ENCODE measurements at places on chromosomes 13 and 19.

- DNase-seq, result no peak
Measured at GRCh38 chr19:13102666-13103580, at the start of gene LYL1. LYL1 (minus strand) TSS chr19:13102858; CDS start chr19:13101171, 1,687 bp downstream.

DNA sequence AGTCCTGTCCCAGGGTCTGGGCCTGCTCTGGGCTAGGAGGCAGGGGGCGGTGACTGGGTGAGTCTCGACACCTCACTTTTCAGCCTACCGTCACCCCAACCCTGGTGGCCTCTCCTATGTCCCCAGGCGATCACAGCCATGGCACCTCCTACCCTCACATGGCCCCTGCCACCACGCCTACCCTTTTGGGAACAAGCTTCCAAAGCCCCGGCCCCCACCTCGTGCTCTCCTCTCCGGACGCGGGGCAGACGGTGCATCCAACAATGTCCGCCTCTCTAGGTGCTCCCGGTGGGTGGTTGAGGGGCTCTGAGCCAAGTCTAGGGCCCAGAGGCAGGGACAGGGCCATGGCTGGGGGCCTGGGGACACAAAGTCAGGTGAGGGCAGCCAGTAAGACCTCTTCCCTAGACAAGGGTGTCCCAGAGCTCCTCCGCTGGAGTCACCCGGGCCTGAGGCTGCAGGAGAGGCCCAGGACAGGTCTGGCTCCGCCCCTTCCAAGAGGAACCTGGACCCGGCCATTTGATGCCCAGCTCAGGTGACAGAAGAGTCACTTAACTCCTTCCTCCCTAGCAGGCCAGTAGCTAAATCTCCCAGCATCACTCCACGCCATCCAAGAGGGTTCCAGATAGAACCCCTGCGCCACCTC is at the start of gene SYNE4:
SYNE4 (minus strand) TSS at position 478 of the 643 bp plus-strand sequence; CDS start at position 346, 132 bp downstream.
- DNase-seq, result no peak

DNA sequence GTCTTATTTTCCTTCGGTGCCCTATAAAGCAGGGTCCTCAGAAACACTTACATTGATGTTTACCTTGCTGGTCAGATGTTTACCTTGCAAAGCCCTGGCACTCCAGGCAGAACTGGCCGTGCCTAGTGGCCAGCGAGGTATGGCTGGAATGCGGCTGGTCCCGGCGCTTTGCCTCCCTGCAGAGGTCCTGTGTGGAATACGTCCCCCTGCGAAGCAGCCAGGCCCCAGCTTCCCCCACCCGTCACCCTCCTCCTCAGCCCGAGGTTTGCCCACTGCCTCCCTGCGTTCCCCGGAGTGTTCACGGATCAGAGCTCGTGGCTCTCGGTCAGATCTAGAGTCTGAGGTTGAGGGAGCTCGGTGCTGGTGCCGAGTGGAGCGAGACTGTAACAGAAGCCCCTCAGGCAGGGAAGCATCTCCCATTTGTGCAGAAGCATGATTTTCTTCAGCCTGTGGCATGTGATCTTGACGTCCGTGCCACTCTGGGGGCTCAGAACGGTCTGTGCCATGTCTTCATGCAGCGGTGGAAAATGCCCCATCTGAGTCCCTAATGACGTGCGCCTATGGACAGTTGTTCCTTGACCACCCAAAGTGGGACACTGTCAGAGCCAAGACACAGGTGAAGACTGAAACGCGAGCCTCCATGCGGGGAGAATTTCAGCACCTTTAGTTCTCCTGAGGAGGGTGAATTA is 54.8 kb upstream of the SOX1 start:
- DNase-seq, result no peak

- DNase-seq, result no peak
Measured at GRCh38 chr19:57161985-57162539, 5.2 kb downstream of the DUXA start.

GRCh38 chr19:32308431-32309077 is 36.9 kb upstream of the ZNF507 start:
- DNase-seq, result no peak

DNA sequence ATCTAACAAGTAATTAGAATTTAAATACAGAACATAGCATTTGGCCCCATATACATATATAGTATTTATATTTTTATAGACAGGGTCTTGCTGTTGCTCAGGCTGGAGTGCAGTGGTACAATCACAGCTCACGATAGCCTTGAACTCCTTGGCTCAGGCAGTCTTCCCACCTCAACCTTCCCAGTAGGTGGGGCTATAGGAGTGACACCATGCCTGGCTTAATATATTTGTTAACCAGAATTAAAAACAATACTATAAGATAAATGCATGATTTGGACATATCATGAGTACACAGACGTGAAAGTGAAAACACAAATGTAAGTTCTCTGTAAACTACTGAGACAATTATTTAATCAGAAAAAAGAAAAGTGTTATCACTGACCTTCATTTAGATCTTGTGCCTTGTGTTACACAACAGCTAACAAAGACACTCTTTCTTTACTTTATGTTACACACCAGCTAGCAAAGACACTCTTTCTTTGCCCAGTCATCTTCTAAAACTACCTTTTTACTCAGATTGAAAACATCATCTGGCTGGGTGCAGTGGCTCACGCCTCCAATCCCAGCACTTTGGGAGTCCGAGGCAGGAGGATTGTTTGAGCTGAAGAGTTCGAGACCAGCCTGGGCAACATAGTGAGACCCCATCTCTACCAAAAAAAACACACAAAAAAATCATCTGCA is 22.6 kb downstream of the CARS2 start:
- DNase-seq, result no peak

GRCh38 chr13:20197361-20197834 is 4.7 kb upstream of the GJB2 start:
- no peak for DNase-seq

GRCh38 chr13:40283666-40284065 is 382.8 kb downstream of the FOXO1 start:
- no peak for DNase-seq

GRCh38 chr13:105448811-105449210 is 1086.7 kb downstream of the EFNB2 start:
- DNase-seq, result no peak

GRCh38 chr19:1872807-1873523 is 9.6 kb upstream of the KLF16 start:
- no peak for DNase-seq

DNA sequence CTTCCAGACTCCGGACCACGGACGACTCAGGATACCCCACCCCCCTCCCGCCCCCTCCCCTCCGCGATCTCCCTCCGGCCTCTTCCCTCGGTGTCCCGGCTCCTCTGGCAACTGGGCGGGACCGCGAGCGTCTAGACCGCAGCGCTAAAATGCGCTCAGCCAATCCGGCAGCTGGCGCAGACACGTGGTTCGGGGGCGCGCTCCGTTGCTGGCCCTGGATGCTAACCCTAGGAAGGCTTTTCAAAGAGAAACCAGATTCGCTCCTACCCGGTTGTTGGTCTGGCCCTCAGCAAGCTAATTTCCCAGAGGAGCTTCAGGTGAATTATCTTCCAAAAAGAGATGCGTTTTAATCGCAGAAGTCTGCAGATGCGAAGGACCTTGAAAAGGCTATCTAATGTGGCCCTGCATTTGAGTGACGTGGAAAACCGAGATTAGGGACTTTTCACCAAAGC is at the start of gene DZIP1:
DZIP1 (minus strand) TSS at position 106 of the 452 bp plus-strand sequence. CDS start 2,677 bp downstream, outside the sequence.
- DNase-seq, result no peak

DNA sequence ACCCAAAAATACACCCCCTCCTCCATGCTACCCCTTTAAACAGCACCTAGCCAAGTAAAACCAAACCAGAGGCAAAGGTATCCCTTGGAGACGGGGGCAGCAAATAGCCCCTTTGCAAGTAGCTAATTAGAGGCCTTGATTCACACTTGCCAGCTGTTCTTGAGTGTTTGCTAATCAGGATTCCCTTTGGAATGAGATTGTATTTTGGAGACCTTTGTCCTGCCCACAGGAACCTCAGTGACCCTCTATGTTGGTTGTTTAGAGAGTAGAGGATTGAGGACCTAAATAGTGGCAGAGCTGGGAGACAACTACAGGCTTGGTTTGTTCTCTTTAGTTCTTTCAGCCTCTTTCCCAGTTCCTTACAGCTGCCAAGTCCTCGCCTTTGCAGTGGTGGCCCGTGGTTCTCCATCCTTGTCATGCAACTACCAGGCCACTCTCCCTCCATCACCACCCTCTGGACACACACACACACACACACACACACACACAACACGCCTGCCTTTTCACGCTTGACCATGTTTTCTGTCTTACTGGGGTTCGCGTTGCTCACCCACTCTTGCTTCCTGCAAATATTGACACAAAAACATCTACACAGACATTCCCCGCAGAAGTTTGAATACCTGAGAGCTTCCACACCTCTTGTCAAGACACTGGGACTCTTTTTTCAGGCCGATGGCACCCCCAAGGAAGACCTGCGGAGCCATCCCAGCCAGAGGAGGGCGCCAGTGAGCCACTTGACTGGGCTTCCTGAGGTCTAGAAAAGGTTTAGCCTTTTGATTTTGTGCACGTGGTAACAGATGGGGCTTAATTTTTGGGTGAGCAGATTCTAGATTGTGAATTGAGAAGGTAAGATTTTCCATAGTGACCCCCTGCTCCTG is 80.0 kb upstream of the GPR183 start:
- peak; percentile 82 for DNase-seq

GRCh38 chr13:49353908-49354307 is 90.0 kb downstream of the CAB39L start:
- DNase-seq, result no peak

DNA sequence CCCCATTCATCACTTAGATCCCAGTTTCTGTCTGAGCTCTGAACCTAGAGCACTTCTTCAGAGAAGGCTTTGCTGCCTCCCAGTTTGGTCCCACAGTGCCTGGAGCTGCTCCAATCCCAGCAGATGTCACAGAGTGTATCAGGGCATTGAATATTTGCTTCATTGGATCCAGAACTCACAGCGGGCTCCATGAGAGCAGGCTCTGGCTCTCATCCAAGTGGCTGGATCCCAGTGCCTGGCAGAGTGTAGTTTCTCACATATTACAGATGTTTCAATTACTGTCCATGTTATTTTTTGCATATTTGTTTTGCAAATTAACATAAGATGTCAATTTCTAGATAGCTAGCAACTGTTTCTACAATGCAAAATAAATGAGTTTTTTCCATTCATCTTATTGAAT is 50.6 kb downstream of the MYO16 start:
- DNase-seq, result no peak
